ENCODE measurements at places on chromosomes 6 and 20.

DNA sequence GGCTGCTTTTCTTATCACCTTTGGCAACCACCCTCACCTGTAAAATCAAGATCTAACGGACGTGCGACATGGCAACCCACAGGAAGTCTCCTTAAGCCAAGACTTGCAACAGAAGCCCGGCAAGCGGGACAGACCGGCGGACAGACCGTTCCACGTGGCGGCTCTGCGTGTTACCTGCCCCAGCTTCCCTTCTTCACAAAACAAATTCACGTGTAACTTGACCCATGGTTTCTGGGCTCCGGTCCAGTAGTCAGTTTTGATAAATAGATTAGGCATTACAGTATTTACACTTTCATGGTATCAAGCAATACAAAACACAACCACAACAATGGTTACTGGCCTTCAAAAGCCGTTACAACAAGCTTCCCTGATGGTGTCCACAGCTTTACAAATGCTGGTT, 133.8 kb downstream of the PRND start:
- DNase-seq: no peak

DNA sequence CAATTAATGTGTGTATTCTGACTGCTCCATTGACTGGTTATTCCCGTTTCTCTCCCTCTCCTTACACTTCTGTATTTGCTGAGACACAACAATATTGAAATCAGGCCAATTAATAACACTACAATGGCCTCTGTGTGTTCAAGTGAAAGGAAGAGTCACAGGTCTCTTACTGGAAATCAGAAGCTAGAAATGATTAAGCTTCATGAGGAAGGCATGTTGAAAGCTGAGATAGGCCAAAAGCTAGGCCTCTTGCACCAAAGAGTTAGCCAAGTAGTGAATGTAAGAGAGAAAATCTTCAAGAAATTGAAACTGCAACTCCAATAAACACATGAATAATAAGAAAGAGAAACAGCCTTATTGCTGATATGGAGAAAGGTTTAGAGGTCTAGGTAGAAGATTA, 489.5 kb upstream of the CITED2 start:
- DNase-seq: no peak

GRCh38 chr6:87397656-87398055, 10.1 kb upstream of the CFAP206 start:
- no peak for DNase-seq

GRCh38 chr20:821046-821730, 12.3 kb upstream of the FAM110A start:
- DNase-seq: no peak

DNA sequence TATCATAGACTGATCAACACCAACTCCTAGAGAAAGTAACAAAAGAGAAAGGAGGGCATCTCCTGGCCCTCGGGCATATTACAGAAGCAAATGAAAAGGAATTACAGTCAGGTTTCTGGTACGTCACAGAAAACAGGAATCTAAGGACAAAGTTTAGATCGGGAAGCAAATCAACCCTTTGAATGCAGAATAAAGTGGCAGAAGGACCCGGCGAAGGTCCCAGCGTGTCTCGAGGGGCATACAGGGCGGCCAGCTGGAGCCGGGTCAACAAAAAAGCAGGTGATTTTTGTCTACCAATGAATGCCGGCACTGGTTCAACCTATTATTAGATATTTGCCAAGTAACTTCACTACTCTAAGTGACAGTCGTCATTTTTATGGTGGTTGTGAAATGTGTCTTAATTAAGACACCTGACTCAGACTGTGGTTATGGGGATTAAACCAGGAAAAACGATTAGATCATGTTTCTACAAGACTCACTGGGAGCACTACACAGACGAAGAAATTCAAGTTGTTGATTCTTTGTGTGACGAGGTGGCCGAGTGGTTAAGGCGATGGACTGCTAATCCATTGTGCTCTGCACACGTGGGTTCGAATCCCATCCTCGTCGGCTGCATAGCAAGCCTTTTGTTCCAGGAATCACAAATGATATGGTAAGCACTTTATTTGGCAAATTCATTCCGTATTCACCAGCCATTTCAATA, 12.4 kb upstream of the ZSCAN9 start:
- DNase-seq: peak; percentile 82

DNA sequence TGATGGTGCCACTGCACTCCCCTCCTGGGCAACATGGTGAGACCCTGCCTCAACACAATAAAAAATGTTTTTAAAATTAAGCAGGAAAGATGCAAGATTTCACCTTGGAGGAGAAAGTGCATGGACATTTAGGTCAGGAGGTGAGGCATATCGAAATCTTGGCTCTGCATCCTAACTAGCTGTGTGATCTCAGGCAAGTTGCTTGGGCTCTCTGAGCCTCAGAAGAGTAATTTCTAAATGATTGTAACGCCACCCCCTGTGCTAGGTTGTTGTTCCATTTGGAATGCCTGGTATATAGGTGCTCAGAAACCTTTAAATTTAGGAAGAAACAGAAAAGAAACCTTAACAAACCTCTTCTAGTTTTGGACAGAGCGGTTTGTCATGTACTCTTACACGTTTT, 35.9 kb upstream of the C20orf144 start:
- DNase-seq: no peak

GRCh38 chr6:6328451-6328850, 8.0 kb upstream of the F13A1 start:
- DNase-seq: no peak

GRCh38 chr6:103872233-103872632, 987.5 kb downstream of the HACE1 start:
- no peak for DNase-seq

GRCh38 chr6:33132081-33132524, 56.3 kb downstream of the HLA-DPB1 start:
- no peak for DNase-seq

GRCh38 chr20:48732081-48732829, 95.5 kb downstream of the PREX1 start:
- DNase-seq: no peak

- no peak for DNase-seq
Measured at GRCh38 chr6:151630387-151630786, 136.6 kb downstream of the CCDC170 start.

DNA sequence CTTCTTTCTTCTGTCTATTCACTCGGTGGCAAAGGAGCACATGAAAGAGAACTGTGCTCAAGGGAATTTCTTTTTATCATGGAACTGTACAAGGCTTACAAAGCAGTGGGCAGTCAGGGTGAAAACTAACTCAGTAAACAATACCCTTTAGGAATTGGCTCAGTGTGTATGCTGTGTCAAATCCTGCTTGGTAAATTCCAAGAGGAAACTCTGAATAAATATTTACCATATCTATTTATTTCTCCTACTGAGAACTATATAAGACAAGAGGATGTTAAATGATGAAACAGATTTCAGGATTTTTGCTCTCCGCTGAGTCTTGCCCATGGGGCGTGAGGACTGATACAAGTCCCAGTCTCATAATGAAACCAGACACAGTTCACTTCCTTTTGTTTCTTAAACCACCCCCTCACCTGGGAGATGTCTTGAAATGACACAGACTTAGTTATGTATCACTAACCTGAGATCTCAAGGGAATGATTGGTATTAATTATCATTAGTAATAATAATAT, 188.8 kb downstream of the BACH2 start:
- no peak for DNase-seq

DNA sequence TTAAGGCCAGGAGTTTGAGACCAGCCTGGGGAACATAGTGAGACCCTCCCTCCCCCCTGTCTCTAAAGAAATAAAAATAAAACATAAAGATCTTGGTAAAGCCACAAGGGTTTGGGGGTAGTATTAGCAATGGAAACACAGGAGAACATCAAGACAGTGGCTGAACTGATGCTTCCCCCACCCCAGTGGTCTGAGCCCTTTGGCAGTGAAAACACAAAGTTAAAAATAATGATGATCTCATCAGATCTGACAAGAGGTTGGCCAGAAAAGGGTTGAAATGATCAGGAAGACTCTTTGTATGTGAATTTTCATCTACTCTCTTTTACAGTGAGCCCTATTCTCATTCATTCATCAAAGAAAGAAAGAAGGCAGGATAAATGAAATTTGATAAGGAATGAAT, 93.7 kb downstream of the KCNB1 start:
- DNase-seq: no peak

GRCh38 chr6:98118397-98119045, 715.9 kb upstream of the POU3F2 start:
- no peak for DNase-seq

DNA sequence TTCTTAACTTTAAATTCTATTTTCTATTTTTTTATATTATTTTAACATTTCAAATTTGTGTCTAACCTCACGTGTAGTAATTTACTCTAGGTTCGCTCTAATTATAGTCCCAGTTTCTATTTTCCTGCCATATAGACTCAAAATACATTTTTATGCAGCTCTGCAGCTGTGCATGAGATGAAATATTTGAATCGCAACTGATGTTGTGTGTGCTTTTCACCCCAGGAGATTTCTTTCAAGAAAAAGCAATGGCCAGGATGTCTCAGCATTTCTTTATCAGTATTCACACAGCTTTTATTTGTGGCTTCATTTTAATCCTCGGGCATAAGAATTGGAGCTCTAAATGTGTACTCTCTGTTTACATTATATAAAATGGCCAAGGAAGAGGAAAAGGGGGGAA, 157.6 kb downstream of the HDGFL1 start:
- no peak for DNase-seq

DNA sequence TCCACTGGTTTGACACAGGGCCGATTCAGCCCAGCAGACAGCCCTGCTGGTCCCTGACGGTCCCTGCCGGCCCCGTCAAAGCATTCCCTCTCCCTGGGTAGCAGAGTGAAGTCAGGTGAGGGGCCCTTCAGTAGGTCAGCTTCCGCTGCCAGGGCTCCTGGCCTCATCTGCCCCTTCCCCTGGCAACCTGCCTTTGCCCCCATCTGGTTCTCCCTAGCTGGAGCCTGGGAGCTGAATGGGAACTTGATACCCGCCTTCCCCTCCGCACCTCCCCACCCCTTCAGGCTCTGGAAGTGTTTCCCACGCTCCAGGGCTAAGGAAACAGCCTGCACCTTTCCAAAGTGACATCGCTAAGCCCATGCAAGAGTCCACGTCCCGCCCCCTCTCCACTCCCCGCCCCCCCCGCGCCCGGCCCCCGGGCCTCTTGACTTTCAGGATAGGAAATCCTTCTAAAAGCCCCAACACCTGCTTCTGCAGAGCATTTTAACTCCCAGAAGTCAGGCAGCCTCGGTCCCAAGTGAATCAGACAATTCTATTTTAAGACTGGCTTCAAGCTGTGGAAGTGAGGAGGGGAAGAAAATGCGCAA, 53.3 kb downstream of the ISM1 start:
- DNase-seq: no peak

GRCh38 chr6:101203664-101204063, 189.8 kb upstream of the GRIK2 start:
- DNase-seq: no peak

DNA sequence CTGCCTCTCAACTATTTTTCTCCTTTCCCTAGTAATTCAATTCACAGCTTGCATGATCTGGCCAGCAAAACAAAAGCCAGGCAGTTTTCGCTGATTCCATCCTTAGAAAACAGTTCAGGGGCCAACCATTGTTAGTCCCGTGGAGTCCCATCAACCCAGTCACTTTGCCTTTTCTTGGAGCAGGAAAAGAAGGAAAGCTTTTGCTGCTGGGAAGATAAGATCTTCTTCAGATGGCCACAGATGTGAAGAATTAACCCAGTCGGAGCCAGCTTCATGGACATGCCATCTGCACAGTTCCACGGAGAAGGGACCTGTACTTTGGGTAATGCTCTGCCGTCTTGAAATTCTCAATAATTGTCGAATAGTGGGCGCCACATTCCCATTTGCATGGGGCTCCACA, 76.9 kb upstream of the TSHZ2 start:
- no peak for DNase-seq
